NCI-H1105 (cell line): ENCODE measurements at places on chromosomes 7 and 10.

DNA sequence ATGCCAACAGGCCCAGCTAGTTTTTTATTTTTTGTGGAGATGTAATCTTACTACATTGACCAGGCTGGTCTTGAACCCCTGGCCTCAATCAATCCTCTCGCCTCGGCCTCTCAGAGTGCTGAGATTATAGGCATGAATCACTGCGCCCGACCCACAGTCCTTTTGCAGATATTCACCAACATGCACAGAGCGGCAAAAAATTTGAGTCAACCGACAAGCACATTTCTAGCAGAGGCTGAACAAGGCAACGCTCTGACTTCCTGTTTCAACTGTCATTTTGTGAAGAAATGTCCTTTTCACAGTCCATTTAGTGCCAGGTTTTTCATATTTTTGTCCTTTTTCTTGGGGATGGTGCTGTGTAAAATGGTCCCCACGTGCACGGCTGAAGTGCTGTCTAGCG lies 71.1 kb upstream of the KAT6B start:
- DNase-seq: no peak

DNA sequence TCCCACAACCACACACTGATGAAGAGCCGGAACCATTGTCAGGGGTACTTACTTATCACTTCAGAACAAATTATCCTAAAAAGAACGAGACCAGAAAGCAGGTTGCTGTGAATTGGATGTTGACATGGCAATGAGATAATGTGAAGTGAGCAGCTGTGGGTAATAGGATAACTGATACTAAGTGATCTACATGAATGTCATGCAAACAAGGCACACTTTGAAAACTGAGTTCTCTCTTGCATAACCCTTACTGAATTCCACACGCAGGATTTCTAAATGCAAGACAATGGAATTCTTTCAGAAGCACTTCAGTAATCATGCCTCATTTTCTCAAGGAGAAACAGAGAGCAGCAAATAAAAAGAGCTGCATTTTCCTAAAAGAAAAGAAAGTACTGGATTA lies 242.5 kb upstream of the TMEM229A start:
- DNase-seq: peak; percentile 4

GRCh38 chr7:157613575-157614322 lies 276.9 kb downstream of the DNAJB6 start:
- no peak for DNase-seq

DNA sequence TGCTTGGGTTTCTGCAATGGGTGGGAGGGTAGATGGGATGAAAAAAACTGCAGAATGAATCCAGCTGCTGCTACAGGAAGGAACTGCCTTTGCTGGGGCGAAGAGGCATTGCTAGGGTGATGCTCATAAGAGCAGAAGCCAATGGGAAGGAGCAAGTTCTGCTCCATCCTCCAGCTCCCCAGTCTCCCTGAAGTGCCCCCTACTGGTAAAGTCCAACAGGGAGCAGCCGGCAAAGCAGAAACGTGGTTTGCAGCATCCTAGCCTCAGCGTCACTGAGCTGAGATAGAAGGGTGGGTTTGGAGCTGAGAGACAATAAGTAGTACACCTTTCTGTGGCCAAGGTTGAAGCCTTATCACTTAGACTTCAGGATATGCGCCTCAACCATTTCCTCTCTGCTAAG lies 220.5 kb downstream of the CCSER2 start:
- no peak for DNase-seq
